ENCODE measurements at places on chromosomes 4 and X.

DNA sequence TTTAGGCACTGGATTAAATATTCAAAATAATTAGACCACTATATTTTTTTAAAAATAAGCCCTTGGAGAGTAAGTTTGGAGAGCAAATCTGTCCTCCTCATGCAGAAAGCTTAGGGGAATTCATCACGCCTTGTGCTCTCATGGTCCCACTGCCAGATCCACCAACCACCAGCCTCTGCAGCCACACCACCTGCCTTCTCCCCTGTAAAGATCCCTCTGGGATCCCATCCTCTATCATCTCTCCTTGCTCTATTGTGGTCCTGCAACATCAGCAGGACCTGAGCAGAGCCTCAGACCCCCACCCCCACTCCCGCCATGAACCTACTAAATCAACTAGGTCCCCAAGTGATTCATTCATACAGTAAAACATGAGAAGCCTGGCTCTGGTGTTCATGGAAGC is 482.6 kb upstream of the GALNT7 start:
- no peak for DNase-seq

DNA sequence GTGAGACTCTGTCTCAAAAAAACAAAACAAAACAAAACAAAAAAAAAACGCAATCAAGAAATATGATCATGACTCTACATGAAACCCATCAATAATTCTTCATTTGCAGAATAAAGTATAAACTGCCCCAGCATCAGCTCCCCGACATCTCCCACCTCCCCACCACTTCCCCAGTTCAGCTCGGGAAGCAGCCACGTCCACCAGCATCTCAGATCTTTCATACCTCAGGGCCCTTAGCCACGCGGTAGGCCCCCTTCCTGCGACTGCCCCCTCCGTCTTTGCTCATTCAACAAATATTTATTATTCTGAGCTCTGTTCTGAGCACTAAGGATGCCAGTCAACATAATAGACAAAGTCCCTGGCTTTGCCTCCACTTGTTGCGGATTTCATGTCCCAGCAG is 45.6 kb downstream of the DCTD start:
- DNase-seq, result no peak

DNA sequence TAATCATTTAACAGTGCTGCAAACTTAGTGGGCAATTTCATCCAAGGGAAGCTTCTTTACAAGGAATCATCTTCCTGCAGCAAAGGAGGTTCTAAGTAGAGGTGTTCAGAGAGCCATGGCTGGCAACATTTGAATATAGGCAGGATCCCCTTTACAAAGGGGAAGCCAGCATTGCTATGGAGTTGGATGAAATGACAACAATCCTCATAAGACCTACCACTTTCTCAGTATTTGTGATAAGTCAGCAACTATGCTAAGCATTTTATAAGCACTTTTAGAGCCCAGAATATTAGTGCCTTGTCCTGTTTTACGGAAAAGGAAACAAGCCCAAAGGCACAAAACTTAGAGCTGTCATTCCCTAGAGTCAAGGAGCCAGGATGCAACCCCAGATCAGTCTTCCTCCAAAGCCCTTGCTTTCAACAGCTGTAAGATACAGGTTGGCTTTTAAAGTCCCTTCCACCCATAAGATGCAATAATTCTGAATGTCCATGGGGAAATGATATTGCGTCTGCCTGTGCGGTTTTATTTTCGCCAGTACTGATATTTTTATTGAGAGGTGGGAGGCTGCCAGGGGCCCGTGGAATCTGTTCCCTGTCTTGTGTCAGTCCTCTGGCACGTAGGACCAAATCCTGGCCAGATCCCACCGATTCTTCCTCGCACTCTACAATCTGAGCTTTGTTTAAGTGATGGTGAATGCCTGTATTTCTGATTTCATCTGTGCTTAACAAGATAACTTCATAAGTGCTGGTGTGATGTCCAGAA is 59.1 kb downstream of the SMIM20 start:
- no peak for DNase-seq

GRCh38 chr4:143668930-143669552 is 31.4 kb downstream of the FREM3 start:
- peak; percentile 19 for DNase-seq

GRCh38 chrX:101530944-101531343 is 19.4 kb upstream of the ARMCX1 start:
- no peak for DNase-seq

DNA sequence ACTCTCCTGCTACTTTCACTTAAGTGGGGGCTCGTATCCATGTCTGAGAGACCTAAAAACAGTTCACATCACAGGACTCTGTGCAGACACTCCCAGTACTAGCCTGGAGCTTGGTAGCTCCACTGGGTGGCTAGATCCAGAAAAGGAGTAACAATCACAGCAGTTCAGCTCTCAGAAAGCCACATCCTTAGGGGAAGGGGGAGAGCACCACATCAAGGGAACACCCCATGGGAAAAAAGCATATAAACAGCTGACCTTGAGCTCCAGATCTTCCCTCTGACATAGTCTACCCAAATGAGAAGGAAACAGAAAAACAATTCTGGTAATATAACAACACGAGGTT is 175.8 kb downstream of the FAM13A start:
- no peak for DNase-seq

GRCh38 chr4:34512616-34513015 is 1731.7 kb downstream of the ARAP2 start:
- no peak for DNase-seq

GRCh38 chr4:4856071-4857000 is 3.1 kb upstream of the MSX1 start:
- no peak for DNase-seq

GRCh38 chrX:114075073-114075673 is 508.7 kb upstream of the HTR2C start:
- no peak for DNase-seq

- peak; percentile 28 for DNase-seq
Observed at GRCh38 chr4:139015948-139016471, 429 bp downstream of the NOCT start.

GRCh38 chrX:22395372-22395771 is 122.7 kb downstream of the CBLL2 start:
- DNase-seq, result no peak

- DNase-seq, result no peak
Observed at GRCh38 chr4:140003876-140004548, 150.0 kb downstream of the MAML3 start.

DNA sequence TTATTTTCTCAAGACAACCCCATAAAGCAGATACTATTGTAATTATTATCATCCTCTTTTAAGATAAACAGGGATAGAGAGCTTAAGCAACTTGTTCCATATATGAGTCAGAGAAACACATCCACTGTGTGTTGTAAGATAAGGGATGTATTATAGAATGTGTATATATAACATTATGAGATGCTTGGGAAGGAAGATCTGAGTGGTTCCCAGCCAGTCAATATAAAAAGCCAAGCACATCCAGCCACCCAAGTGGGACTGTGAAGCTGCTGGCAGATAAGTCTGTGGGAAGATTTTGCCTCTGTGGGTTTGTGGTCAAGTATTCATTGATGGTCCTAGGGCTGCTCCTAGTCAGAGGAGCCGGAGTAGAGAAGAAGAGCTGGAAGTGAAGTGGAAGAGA is 16.5 kb upstream of the BMPR1B start:
- DNase-seq, result no peak

DNA sequence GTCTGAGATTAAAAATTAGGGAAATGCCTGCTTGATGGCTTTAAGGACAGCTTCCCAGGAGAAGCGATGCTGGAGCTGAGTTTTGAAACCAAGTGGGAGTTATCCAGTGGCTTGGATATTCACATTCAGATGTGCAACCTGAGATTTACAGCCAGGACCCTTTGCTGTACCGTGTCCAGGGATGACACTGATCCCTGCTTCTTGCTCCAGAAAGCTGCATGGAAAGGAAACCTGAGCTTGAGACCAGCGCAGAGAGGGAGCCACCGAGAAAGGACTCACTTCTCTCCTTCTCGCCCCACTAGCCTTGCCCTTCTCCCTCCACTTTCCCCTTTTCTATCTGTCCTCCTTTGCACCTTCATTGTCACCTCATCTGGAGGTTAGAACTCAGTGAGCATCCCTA is 254.5 kb upstream of the PPARGC1A start:
- no peak for DNase-seq

- DNase-seq, result no peak
Observed at GRCh38 chr4:23966725-23967124, 76.9 kb upstream of the PPARGC1A start.

DNA sequence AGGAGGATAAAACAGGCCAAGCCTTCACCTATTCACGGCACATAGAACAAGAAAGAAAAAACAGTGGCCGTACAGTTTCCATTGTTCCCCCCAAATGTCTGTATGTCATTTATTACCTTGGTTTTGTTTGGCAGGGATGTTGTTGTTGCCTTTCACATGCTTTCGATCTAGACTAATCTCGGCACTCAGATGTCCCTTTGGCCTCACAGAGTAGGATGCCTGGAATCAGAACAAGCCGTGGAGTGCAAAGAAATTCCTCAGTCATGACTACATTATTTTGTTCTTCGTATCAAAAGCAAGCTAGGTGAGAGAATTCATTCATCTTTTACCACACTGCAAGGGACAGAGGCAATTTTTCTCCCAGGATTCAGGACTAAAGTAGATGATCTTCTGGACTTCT is 106.9 kb downstream of the SMIM20 start:
- no peak for DNase-seq

DNA sequence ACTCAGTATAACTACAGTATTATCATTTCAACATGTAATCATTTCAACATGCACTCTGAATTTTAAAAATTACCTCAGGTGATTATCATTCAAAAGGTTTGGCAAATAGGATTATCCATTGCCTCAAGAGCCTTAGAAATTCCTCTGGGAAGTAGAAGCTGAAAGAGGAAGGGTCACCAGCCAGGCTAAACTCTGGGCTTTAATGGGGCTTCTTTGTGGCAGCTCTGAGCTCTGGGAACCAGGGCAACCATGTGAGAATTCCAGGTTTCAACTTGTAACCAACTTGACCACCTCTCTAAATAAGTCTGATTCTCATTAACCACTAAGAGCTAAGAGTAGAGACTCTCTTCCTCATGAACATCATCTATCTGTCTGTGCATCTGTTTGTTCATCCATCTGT is 117.2 kb upstream of the MED14 start:
- DNase-seq, result no peak

GRCh38 chrX:88202149-88202548 is 544.9 kb upstream of the CPXCR1 start:
- DNase-seq, result no peak

DNA sequence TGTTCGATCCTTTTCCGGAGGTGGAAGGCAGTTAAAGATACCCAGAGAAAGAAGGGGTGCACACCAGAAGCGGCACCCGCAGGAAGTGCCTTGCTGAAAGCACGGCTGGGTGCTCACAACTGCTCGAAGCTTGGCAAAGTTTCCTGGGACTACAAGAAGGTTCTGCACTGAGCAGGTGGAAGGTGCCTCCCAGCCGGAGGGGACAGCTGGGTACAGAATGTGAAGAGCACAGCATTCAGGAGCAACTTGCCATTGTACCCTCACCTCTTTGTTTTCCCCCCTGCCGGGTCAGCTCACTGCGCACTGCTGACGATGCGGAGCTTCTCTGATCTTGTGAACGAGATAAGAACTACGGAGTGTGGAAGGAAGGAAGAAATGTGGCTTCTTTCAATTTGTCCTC is 289.2 kb downstream of the FBXW7 start:
- no peak for DNase-seq

- DNase-seq, result no peak
Observed at GRCh38 chr4:150232029-150232428, 153.8 kb downstream of the DCLK2 start.

- no peak for DNase-seq
Observed at GRCh38 chr4:119570401-119570800, 58.2 kb downstream of the PDE5A start.

DNA sequence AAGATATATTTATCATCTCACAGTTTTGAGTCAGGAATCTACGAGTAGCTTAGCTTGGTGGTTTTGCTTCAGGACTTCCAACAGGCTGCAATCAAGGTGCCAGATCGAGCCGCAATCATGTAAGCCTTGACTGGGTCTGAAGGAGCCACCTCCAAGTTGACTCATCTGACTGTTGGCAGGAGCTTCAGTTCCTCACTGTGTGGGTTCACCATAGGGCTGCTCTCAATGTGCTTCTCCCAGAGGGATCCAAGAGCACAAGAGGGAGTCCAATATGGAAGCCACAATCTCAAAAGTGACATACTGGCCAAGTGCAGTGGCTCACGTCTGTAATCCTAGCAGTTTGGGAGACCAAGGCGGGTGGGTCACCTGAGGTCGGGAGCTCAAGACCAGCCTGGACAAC is 26.5 kb downstream of the DCHS2 start:
- no peak for DNase-seq
